Activated CD4-positive, alpha-beta T cell treated with anti-CD3 and anti-CD28 coated beads, Interleukin-2, amount 50 U/mL, for 4 hours (primary cell): ENCODE measurements at places on chromosomes 16 and 17.

GRCh38 chr17:82985973-82986372 is 93.4 kb upstream of the METRNL start:
- peak; percentile 38 for DNase-seq

GRCh38 chr16:66551348-66551759 is 1.0 kb upstream of the CKLF start:
- peak; percentile 46 for DNase-seq

- peak; percentile 36 for DNase-seq
These were observed 339.0 kb downstream of the MAF start for GRCh38 chr16:79261481-79261940.

DNA sequence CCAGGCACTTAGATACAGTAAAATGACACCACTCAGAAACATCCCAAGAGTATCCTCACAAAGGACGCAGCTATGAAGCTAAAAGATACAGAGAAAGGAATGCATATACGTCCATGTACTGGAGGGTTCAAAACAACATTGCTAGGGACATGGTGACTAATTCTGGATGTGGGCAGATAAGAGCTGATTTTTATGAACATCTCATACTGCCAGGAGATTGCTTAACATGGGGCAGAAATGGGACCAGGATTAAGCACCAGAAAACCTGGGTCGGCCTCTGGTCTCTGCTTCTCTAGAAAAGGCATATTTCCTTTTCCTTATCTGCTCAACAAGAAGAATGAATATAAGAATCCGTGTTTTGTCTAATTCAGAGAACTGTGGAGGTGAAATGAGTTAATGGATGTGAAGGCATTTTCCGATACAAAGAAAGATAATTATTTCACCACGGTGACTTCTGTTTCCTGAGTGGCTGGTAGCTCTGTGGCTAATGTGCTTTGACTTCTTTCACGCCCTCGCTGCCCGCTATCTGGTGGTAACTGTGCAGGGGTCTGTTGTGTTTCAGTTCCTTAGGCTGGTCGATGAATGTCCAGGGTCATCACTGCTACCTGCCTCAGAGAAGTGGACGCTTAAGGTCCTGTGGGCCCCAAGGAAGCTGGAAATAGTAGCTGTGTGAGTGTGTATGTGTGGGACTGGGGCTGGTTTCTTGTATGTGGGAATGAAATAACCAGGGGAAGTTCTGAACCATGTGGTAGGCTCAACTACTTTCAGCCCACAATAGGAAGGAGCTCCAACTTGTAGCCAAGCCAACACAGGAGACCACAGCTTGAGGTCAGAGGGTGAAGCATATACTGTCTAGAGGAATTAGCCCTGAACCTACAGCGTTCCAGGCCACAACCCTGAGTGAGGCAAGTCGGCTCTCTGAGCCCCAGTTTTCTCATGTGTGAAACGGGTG is 15.8 kb upstream of the CCL5 start:
- no peak for DNase-seq

DNA sequence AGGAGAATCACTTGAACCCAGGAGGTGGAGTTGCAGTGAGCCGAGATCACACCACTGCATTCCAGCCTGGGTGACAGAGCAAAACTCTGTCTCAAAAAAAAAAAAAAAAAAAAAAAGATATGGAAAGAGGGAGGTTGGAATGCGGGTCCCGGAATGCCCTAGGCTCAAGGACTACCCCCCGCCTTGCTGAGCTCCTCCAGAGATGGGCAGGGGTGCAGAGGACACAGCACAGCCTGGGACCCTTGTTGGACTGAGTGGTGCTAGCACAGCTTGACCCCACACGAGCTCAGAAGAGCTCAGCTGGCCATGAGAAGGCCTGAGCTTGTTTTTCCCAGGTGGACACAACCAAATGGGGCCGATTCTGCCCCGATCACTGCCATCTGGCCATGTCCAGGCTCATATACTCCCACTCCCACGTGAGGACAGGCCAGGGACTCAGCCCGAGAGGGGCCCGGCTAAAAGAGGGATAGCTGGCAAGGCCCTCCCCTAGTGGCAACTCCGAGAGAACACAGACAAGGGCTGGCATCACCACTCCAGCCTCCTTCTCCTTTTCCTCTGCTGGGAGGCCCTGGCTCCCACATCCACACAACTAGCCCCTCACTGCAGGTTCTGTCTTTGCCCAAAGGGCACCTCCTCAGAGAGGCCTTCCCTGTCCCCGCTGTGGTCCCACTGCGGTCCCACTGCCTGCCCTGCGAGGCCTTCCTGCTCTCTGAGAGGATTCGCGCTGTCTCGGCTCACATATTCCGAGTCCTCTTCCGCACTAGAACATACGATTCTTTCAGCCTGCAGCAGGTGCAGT is 11.0 kb downstream of the SGCA start:
- DNase-seq = no peak

DNA sequence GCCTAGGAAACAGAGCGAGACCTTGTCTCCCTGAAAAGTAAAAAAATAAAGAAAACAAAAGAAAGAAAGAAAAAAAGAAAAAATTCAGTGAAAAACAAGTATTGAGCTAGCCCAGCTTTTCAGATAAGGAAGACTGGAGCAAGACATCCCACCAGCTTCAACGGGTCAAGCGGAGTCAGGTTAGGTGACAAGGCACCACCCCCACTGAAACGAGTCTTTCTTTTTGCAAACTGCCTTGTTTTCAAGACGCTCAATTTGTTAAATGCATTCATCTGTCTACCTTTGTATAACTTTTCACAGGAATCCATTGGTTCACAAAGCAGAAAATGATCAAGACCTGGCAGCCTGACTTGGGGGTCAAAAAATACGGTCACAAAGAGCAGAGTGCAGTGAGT is 10.7 kb upstream of the AXIN2 start:
- no peak for DNase-seq

GRCh38 chr17:69478916-69479315 is 64.4 kb downstream of the MAP2K6 start:
- DNase-seq = no peak

- no peak for DNase-seq
These were observed 16.7 kb upstream of the SLC12A3 start for GRCh38 chr16:56848029-56848936.

- no peak for DNase-seq
These were observed 15.2 kb downstream of the CACNA1G start for GRCh38 chr17:50575581-50576210.

DNA sequence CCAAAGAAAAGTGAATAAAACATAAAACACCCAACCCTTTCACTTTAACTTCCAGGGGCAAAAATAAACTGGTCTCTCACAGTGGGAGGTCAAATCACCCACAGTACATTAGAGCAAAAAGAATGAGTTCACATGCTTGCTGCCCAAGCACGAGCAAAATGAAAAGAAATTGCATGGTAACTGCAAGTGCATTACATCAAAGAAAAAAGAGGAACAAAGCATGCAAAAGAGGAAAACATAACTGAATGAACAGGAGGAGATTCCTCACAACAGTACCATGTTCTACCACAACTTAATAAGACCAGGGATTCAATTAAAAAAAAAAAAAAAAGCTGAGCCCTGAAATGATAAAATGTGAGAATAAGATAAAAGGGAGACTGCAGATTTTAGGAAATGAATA is 12.3 kb downstream of the DNAH2 start:
- no peak for DNase-seq

GRCh38 chr17:18981642-18982424 is 22.7 kb downstream of the FAM83G start:
- no peak for DNase-seq

DNA sequence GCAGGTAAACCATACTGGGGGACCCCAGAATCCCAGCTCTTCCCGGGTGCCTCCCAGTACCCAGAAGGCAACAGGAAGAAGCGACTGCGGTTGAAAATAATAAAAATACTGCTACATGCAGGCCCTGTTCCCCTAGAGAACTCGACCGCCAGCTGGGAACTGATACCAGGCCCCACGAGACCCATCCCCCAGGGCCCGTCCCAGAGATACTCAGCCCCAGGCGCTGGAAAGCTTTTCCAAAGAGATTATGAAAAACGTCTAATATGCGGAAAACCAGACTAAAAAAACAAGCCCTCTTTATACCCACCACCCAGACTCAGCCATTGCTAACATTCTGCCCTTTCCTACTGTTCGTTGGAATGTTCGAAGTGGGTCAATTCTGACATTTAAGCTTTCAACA is 12.9 kb upstream of the MEAK7 start:
- no peak for DNase-seq

GRCh38 chr17:57881783-57882351 is 32.0 kb upstream of the MRPS23 start:
- no peak for DNase-seq

- DNase-seq = no peak
These were observed 21.2 kb downstream of the SLC39A11 start for GRCh38 chr17:73071066-73071999.

DNA sequence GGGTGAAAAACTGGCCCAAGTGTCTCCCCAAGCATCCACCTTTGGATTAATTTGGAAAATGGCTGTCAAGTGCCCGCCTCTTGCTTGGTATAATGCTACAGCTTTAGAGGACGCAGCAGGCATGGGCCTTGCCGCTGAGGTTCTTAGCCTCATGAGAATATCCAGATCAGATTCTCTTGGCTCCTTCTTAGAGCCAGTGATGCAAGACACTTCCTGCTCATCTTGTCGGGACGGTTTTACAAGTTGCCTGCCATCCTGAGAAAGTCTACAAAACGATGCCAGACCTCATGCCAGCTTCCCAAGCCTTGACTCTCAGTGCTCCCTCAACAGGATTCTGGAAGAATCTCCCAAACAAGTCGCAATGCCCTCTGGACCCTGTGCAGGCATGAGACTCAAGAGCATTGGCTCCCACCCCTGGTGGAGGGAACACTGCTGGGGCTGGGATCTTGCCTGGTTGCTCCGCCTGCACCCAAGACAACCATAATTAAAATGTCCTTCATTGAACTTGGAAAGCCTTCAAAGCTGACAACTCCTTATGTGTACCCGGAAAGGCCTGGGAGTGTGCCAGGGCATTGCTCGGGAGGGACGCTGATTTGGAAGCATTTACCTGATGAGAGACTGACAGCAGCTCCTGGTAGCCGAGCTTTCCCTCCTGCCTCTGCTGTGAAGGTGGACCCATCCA is 25.8 kb upstream of the STH start:
- no peak for DNase-seq

GRCh38 chr17:49003557-49004511 is 6.6 kb downstream of the IGF2BP1 start:
- DNase-seq = no peak

DNA sequence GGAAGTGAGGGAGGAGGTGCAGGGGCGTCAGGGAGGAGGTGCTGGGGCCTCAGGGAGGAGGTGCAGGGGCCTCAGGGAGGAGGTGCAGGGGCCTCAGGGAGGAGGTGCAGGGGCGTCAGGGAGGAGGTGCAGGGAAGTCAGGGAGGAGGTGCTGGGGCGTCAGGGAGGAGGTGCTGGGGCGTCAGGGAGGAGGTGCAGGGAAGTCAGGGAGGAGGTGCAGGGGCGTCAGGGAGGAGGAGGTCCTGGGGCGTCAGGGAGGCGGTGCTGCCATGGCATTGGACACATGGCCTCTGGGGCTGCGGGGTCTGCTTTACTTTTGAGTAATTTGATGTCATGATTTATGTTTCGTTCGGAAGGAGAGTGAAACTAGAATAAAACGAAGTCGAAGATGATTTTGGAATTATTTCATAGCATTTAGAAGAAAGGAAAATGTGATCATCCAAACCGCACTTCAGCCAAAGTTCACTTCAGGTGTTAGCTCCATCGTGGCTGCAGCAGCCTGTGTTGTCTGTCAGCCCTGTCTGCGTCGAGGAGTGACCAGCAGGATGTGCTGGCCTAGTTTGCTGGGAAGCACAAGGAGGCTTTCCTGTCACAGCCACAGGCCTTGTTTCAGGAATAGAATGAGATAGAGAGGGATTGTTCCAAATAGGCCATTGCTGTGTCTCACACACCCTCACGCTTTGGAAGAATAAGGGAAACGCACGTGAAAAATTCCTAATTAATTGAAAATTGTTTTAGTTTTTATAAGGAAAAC is 42.8 kb downstream of the RAB11FIP3 start:
- no peak for DNase-seq

DNA sequence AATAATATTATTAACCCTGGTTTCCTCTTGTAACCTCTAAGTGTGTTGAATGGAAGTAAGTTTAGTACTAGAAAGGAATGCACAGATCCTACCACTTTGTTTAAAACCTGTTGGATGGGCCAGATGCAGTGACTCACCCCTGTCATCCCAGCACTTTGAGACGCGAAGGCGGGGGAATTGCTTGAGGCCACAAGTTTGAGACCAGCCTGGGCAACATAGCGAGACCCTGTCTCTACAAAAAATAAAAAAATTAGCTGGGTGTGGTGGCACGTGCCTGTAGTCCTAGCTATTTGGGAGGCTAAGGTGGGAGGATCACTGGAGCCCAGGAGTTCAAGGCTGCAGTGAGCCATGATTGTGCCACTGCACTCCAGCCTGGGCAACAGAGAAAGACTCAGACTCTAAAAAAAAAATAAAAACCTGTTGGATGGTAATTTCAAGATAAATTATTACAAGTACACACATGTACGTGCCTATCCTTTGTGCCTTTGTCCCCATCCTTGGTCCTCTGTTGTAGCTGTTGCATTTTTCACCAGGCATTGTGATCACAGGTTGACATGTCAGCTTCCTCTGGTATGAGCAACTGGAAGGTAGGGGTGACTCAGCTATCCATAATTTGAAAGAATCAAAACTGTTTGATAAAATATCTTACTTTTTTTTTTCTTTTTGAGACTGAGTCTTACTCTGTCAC is 30.7 kb upstream of the METTL9 start:
- DNase-seq = no peak

GRCh38 chr17:80789356-80789902 is 202.2 kb upstream of the CHMP6 start:
- DNase-seq = no peak

- DNase-seq = no peak
These were observed 12.6 kb downstream of the SLC12A3 start for GRCh38 chr16:56877486-56878182.

DNA sequence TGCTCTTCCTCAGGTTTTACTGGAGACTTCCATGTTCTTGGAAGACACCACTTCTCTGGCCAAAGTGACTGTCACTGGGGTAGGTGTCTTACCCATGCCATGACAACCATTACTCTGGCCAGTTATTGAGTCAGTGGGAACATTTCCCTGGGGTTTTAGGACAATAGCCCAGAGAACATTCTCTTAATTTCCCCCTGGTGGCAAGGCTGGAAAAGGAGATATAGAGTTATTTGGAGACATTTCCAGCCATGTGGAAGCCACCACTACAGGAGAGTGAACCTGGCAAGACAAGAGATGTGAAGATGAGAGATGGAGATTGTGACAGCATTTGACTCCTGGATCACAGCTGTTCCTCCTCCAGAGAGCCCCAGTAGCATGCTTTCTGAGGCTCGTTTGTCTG is 106.2 kb downstream of the CDK5R1 start:
- no peak for DNase-seq

DNA sequence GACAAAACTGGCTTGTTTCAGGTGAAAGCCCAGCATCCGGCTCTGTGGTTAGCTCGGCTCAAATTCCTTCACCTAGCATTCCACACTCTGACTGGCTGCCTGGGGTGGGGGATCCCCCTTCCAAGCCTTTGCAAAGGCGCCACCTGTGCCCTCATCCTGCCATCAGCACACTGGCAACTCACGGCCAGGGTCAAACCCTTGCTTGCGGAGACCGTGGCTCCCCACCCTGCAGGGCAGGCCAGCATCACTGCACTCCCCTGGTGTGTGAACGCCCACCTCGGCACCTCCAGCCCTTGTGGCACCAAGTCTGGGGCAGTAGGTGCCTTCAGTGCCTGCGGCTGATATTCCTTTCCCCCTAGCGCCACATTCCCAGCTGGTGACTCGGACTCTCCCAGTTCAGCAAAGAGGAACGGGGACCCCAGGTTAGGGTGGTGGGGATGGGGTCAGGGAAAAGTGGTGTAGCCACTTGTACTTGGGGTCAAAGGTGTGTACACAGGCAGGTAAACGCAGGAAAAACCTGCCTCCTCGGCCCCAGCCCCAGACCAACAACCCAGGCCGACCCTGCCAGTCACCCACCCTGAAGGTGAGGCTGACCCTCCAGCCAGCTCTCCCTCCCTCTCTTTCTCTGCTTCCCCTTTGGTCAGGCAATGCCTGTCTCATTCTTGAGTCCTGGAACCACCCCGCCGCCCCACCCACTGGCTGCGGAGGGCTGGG is 1.1 kb downstream of the FLII start:
- DNase-seq = no peak
